ENCODE measurements at places on chromosomes 5 and 9. TPM values are rescaled to one million over a fixed set of nuclear protein-coding genes. Genes with fewer than 3 reads are reported as not detected.

GRCh38 chr5:83889971-83890745 lies 169.5 kb upstream of the HAPLN1 start:
- DNase-seq = no peak

- DNase-seq = no peak
These were observed 6.7 kb downstream of the TXN start for GRCh38 chr9:110249603-110250002.

Gene DPM2
- polyA plus RNA-seq = 34.2 TPM

- no peak for DNase-seq
These were observed 327.5 kb downstream of the EDIL3 start for GRCh38 chr5:84057211-84057610.

DNA sequence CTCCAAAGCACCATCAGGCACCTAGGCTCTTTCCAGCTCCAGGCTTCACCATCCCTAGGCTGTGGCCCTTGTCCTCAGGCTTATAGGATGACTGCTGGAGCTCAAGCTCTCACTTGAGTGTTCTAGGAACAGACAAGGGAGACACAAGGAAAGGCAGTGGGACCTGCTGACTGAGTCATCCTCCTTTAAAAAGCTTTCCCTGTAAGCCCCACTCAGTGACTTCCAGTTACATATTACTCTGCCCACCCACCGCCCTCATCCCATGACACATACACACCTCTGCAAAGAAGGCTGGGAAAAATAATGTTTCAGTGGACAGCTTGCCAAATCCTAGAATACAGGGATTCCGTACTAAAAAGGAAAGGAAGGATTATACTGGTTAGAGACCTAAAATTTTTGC lies 154.2 kb upstream of the ZNF366 start:
- no peak for DNase-seq

All from naive thymus-derived CD8-positive, alpha-beta T cell (primary cell).